Fibroblast of skin of left quadriceps (primary cell): ENCODE measurements at places on chromosomes 11 and 22.

- no peak for DNase-seq
These were observed 29.9 kb upstream of the MOB2 start for GRCh38 chr11:1516273-1517067.

GRCh38 chr11:45620243-45620642 is 45.2 kb downstream of the CHST1 start:
- DNase-seq: no peak

DNA sequence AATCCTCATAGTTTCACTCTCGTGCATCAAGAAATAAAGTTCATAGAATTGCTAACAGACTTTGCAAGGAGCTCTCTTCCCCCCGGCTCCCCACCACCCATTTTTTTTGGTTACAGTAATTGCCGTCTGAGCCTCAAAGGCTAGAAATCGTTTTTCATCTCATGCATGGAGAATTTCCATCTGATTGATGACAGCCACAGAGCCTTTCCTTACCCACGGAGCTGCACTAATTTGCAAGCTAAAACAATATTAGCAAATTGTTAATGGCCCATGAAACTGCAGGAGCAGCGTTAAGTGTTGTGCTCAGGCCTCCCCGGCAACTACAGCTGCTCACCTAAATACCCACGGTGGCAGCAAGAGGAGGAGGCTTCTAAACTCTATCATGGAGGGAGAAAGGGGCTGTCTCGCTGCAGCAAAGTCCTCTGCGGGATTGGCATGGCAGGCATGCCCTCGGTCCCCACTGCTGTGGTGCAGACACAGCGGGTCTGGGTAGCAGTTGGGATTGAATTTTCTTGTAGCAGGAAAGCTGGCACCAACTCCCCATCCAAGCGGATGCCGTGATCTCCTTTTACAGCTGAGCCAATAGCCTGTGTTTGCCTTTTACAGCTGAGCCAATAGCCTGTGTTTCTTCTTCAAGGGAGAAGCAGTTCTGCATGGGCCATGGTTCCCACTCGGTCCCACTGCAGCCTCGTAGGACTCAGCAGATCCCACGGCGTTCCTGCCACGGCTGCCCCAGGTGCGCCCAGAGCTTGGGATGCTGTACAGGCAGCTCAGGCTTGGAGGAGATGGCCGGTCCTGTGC is 412.3 kb downstream of the BRD1 start:
- no peak for DNase-seq

- no peak for DNase-seq
These were observed 7.3 kb downstream of the PANX2 start for GRCh38 chr22:50177537-50178470.

DNA sequence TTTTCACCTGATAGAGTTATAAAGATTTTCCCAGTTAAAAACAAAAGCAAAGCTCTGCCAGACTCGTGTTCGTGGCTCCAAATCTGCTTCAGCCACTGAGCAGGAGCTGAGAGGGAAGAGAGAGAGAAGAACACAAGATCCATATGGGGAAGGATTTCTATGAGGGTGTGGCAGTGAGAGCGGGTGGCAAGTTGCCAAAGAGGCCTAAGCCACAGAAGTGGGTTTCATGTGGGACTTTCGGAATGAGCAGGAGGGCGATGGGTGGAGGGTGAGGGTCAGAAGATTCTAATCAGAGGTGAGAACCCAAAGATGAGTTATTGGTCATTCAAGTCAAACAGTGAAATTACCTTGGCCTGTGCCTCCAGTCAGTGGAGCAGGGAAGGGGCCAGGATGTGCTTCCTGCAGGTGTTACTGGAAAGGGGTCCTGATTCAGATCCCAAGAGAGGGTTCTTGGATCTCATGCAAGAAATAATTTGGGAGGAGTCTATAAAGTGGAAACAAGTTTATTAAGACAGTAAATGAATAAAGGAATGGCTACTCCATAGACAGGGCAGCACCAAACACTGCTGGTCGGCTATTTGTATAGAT is 40.5 kb upstream of the TOP3B start:
- DNase-seq: no peak

DNA sequence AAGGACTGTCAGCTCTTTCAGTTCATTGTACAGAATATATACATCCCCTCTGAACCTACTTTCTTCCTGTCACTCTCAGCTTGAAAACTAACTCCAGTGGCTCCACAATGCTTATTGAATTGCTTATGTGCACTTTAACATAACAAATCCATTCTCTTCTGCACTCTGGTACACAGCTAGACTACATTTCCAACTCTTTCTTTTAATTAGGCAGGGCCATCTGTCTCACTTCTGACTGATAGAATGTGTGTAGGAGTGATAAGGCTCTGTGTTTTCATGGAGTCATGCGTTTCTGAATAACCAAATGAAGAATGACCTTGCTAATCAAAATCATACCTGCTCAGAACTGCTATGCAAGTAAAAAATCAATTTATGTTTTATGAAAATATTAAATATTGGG is 278.5 kb upstream of the CCDC179 start:
- DNase-seq: no peak

GRCh38 chr11:117296881-117297280 is 5.7 kb downstream of the BACE1-AS start:
- no peak for DNase-seq

DNA sequence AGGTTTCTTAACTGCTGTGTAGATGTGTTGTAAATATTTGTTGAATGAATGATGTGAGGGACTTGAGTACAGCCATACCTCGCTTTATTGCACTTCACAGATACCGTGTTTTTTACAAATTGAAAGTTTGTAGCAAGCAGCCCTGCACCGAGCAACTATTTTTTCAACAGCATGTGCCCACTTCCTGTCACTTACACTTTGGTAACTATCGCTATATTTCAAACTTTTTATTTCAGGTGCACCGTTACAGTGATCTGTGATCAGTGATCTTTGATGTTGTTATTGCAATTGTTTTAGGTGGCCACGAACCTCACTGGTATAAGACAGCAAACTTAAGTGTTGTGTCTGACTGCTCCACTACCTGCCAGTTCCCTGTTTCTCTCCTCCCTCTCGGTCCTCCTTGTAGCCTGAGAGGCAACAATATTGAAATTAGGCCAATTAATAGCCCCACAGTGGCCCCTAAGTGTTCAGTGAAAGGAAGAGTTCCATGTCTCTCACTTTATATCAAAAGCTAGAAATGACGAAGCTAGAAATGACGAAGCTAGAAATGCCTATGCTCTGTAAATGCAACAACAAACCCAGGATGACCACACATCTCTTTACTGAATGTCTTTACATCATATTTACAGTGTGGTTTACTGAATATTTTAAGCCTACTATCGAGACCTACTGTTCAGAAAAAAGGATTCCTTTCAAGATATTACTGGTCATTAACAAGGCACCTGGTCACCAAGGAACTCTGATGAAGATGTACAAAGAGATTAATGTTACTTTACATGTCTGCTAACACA is 1.0 kb downstream of the SFI1 start:
- DNase-seq: no peak

- DNase-seq: no peak
These were observed 21.1 kb upstream of the CSTF3 start for GRCh38 chr11:33182246-33182878.

- no peak for DNase-seq
These were observed 21.2 kb downstream of the PTPRJ start for GRCh38 chr11:48001438-48002021.

- no peak for DNase-seq
These were observed 101.4 kb downstream of the ZBTB16 start for GRCh38 chr11:114160894-114161293.
